ENCODE measurements at places on chromosomes 1 and 21. TPM values are rescaled to one million over a fixed set of nuclear protein-coding genes. Genes with fewer than 3 reads are reported as not detected.

DNA sequence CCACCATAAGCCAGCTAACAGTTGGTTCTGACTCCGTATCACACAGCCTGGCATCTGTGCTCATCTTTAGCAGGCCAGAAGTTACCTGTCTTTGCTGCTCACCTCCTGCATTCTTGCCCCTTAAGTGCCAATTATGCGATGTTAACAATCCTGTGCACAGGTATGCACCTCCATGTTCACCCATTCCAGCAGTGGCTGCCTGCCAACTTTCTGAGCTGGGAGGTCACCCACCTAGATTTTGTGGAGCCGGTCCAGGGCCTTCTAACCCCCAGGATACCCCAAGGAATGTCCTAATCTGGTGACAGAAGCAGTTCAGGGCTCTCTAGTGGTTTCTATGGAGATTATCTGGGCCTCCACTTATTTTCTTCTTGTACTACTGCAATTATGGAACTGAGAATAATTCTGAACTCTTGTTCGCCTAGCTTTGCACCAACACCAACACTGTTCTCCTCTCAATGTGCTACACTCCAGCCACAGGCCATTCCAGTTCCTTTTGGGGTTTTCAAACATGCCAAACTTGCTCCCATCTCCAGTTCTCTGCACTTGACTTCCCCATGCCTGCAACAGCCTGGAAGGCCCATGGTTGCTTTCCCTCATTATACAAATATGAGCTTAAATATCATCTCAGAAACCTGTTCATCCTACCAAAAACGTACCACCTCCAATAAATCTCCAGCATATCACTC lies 9.0 kb downstream of the BCAR3 start:
- H3K36me3 ChIP-seq, result no peaks in the 10 kb centered on the region
- no peak overlapping the region for H3K4me3 ChIP-seq
- peaks cover 26% of the 10 kb centered on the region for H3K4me1 ChIP-seq
- no peak overlapping the region for H3K27ac ChIP-seq
- DNase-seq, result no peak

- peaks cover 37% of the 10 kb centered on the region for H3K27me3 ChIP-seq
- no peak for DNase-seq
- H3K36me3 ChIP-seq, result no peaks in the 10 kb centered on the region
Observed at GRCh38 chr1:239389703-239390102, 3.3 kb downstream of the CHRM3 start.

DNA sequence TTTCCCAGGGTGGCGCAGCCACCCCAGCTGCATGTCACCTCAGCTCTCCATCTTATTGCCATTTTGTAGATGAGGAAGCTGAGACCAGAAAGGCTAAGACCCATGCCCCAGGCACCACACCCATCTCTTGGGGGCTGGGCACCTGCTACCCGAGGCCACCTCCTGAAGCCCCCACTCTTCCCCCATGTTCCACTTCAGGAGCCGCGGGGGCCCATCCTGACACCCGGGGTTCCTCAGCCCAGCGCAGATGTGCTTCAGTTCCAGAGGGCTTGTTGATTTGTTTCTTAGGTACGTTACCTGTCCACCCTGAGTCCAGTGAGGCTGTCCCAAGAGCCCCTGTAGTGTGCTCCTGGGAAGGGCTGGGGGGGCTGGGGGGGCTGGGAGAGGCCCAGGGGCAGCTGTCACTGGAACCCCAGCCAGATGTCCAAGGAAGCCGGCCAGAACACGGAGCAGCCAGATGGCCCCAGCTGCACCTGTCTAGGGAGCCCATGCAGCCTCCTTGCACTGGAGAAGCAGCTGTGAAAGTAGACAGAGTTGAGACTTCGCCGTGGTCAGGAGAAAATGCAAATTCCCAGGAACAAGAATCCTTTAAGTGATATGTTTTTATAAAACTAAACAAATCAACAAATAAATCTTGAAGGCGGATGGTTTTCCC lies 17.1 kb upstream of the CCDC27 start:
- no peak overlapping the region for H3K27ac ChIP-seq
- peaks cover 7% of the 10 kb centered on the region for H3K36me3 ChIP-seq
- H3K4me1 ChIP-seq, result no peaks in the 10 kb centered on the region
- no peaks in the 10 kb centered on the region for H3K27me3 ChIP-seq

DNA sequence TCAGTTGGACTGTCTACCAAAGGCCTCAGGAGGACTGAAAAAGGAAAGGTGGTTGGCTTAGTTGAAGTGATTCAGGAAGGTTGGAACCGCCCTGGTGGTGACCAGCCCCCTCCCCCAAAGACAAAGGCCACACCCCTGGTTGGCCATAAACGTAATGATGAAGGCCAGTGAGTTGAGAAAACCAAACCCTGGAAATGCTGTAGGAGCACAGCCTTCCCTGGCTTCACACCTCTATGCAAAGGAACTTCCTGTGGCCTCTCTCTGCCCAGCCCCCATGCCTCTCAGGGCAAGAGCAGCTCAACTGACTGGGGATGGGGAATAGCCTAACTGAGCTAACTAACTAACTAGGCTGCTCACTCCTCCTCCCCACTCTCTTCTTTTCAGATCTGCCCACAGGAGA lies 90.4 kb downstream of the NPHP4 start:
- no peaks in the 10 kb centered on the region for H3K4me1 ChIP-seq
- DNase-seq, result no peak
- peaks cover 5% of the 10 kb centered on the region for H3K36me3 ChIP-seq
- no peaks in the 10 kb centered on the region for H3K27me3 ChIP-seq
- H3K4me3 ChIP-seq, result no peak overlapping the region

GRCh38 chr21:15285556-15285955 lies 220.8 kb upstream of the NRIP1 start:
- no peak overlapping the region for H3K4me3 ChIP-seq
- no peak for DNase-seq
- no peaks in the 10 kb centered on the region for H3K27me3 ChIP-seq
- no peak overlapping the region for H3K27ac ChIP-seq
- no peaks in the 10 kb centered on the region for H3K4me1 ChIP-seq
- H3K36me3 ChIP-seq, result no peaks in the 10 kb centered on the region

- no peaks in the 10 kb centered on the region for H3K27me3 ChIP-seq
- H3K4me3 ChIP-seq, result no peak overlapping the region
- no peaks in the 10 kb centered on the region for H3K36me3 ChIP-seq
- DNase-seq, result no peak
Observed at GRCh38 chr1:121418369-121419049, 233.7 kb downstream of the SRGAP2C start.

DNA sequence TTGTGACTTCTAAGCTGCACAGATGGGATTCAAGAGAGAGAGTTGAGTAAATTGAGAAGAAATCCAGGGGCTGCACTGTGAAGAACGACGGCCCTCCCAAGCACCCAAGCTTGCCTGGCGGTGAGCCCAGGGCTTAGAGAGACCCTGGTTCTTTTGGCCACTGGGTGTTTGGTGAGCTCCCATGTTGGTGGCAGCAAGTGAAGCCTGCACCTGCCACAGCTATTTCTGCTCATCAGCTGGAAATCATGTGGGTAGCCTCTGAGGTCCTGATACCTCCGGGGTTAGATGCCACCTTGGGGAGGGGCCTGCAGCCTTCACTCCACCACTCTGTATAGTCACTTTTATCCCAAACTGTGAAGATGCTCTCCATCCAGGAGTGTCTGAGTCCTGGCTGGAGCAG lies 6.2 kb upstream of the BTG2 start:
- H3K4me1 ChIP-seq, result peaks cover 17% of the 10 kb centered on the region
- no peak overlapping the region for H3K27ac ChIP-seq
- no peaks in the 10 kb centered on the region for H3K27me3 ChIP-seq
- no peak overlapping the region for H3K4me3 ChIP-seq
- no peaks in the 10 kb centered on the region for H3K36me3 ChIP-seq

DNA sequence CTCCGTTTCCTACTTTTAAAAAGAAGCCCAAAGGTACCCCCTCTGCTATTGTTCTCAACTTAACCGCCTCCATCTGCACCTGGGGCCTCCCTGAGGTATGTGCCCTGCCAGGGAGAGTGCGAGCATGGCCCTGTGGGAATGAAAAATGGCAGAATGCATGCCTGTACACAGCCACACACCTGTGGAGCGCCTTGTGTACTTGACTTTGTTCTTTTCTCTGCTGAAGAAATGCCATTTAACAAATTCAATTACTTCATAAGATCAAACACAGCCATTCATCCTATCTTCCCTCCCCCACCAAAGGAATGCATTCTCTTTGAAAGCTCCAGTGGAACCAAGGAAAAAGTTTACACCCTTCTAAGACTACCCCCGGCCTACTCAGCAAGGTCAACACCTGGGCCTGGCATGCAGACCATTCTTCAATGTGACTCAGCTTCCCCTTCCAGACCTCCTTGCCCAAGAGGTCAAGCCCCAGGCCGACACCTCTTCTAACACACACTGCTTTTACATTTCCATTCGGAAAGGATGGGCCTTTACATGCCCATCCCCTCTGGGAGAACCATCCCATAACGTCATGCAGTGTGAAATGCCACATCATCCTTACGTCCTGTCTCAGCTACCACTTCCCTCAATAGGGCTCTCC lies 123.7 kb downstream of the SMYD2 start:
- H3K36me3 ChIP-seq, result no peaks in the 10 kb centered on the region
- no peaks in the 10 kb centered on the region for H3K27me3 ChIP-seq

GRCh38 chr1:203289281-203289981 lies 15.9 kb upstream of the BTG2 start:
- H3K4me1 ChIP-seq, result peaks cover 72% of the 10 kb centered on the region
- peak overlapping the region; percentile 14 for H3K4me3 ChIP-seq
- no peaks in the 10 kb centered on the region for H3K36me3 ChIP-seq
- peak overlapping the region; percentile 99 for H3K27ac ChIP-seq

GRCh38 chr1:18108299-18109057 lies 880 bp downstream of the IGSF21 start:
- H3K36me3 ChIP-seq, result no peaks in the 10 kb centered on the region
- no peaks in the 10 kb centered on the region for H3K4me1 ChIP-seq
- H3K27ac ChIP-seq, result no peak overlapping the region
- no peak overlapping the region for H3K4me3 ChIP-seq
- peaks cover 71% of the 10 kb centered on the region for H3K27me3 ChIP-seq
- DNase-seq, result no peak

DNA sequence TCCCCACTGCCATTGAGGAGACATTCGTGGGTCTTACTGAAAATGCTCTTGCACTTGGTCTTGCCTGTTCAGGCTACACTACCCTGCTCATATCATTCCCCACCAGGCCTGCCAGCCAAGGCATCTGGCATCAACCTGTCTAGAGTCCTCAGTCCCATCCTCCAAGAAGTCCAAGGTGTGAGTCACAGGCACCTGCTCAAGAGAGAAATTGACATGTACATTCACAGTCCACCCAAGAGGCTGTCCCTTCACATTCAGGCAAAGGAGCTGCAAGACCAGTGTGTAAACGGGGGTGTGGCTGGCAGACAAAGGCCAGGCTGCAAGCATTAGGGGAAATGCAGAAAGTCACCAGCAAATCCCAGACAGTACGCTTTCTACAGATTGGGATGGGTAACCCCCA lies 13.1 kb upstream of the PLA2G2C start:
- H3K36me3 ChIP-seq, result no peaks in the 10 kb centered on the region
- H3K27ac ChIP-seq, result no peak overlapping the region
- no peaks in the 10 kb centered on the region for H3K27me3 ChIP-seq
- H3K4me1 ChIP-seq, result no peaks in the 10 kb centered on the region

- H3K4me1 ChIP-seq, result no peaks in the 10 kb centered on the region
- no peaks in the 10 kb centered on the region for H3K27me3 ChIP-seq
- no peak overlapping the region for H3K4me3 ChIP-seq
- H3K36me3 ChIP-seq, result no peaks in the 10 kb centered on the region
- H3K27ac ChIP-seq, result no peak overlapping the region
Observed at GRCh38 chr1:79737193-79737592, 730.7 kb upstream of the ADGRL4 start.

DNA sequence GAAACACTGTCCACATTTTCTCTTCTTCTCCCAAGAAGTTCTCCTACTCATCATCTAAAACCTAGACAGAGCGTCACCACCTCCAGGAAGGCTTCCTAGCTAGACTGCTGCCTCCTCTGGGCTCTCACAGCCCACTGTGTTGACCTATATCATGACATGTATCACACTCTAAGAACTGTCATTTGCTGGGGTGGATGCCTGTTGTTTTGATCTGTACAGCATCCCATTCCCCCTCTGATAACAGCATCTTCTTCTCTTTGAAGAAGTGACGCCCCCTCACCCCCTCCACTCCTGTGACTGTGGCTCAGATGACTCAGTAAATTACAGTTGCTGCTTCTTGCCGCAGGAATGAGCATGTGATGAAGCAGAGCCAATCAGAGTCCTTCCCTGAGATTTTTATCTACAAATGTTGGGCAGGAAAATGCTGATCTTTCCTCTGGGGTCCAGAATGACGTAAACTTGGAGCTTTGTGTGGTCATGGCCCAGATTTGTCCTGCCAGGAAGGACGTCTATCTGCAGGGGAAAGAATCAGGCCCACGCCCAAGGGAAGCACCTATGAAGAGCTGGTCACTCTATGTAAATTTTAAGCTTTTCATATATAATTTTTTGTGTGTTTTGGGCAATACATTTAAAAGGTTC lies 28.0 kb upstream of the FOXO6 start:
- H3K27me3 ChIP-seq, result no peaks in the 10 kb centered on the region
- H3K4me3 ChIP-seq, result no peak overlapping the region
- H3K36me3 ChIP-seq, result no peaks in the 10 kb centered on the region
- no peak overlapping the region for H3K27ac ChIP-seq
- H3K4me1 ChIP-seq, result no peaks in the 10 kb centered on the region

Gene APCS
- polyA plus RNA-seq, result not detected

Gene RPTN
- polyA plus RNA-seq, result not detected

Gene CNR2
- 0.08 TPM for polyA plus RNA-seq

Gene LAMC1
- polyA plus RNA-seq, result 0.95 TPM

Gene ADORA3
- polyA plus RNA-seq, result 2.7 TPM

Gene PLA2G5
- polyA plus RNA-seq, result not detected

Gene CELA2A
- polyA plus RNA-seq, result not detected

Gene ZNF678
- polyA plus RNA-seq, result 1.5 TPM
